Stimulated activated CD4-positive, alpha-beta T cell treated with anti-CD3 and anti-CD28 coated beads, Interleukin-2, amount 100 ng/mL, for 24 hours (primary cell): ENCODE measurements at places on chromosomes 6 and 20.
A peak's percentile ranks its signal among the peaks of the same experiment; 100 is the strongest.

DNA sequence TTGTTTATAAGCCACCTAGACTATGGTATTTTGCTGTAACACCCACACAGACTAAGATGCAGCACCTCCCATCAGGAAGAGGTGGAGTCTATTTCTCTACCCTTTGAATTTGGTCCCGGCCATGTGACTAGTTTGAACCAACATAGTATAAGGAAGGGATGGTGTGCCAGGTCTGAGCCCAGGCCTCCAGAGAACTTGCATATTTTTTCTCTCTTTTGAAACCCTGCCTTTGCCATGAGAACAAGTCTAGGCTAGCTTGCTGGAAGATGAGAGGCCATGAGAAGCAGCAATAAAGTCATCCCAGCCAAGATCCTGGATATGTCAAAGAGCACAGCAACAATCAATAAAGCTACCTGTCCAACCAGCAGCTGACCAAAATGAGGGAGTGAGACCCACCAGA, 63.0 kb upstream of the ANKEF1 start:
- DNase-seq, result no peak

DNA sequence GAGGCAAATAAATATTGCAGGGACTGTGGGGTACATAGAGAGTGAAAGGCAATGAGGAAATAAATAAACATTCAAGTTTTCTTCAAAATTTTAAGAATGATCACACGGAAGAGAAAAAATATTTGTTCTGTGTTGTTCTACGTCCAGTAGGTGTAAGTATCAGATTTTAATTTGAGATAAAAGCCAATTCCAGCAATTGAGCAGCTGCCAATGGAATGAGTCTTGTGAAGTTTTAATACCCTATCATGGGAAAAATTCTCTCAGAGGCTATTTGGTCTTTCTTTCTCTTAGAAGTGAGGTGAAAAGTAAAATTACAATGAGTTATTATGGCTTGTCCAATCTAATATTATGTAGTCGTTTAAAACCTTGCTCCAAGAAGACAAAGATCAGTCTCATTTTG, 195.7 kb upstream of the CITED2 start:
- no peak for DNase-seq

DNA sequence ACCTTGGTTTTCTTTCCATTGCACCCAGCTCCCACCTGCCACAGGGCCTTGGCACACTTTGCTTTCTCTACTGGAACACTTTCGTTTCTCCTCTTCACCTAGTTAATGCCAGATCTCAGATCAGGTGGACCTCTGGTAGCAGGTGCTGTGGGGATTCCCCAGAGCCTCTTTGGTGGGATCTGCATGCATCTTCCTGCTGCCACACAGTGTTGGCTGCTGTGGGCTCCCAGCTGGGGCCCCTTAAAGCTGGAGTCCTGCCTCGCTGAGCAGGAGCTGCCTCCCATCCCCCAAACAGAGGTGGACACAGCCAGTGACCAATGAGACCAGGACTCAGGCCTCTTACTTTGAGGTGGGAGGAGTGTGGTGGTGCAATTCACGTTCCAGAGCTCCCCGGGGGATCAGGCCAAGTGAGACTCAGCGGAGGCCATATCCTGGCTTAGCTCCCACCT, 28.4 kb downstream of the CEBPB start:
- DNase-seq, result no peak

- DNase-seq, result no peak
Observed at GRCh38 chr6:144944106-144944505, 659.0 kb downstream of the UTRN start.

GRCh38 chr6:136365776-136366354, 76.2 kb upstream of the BCLAF1 start:
- peak; percentile 23 for DNase-seq

DNA sequence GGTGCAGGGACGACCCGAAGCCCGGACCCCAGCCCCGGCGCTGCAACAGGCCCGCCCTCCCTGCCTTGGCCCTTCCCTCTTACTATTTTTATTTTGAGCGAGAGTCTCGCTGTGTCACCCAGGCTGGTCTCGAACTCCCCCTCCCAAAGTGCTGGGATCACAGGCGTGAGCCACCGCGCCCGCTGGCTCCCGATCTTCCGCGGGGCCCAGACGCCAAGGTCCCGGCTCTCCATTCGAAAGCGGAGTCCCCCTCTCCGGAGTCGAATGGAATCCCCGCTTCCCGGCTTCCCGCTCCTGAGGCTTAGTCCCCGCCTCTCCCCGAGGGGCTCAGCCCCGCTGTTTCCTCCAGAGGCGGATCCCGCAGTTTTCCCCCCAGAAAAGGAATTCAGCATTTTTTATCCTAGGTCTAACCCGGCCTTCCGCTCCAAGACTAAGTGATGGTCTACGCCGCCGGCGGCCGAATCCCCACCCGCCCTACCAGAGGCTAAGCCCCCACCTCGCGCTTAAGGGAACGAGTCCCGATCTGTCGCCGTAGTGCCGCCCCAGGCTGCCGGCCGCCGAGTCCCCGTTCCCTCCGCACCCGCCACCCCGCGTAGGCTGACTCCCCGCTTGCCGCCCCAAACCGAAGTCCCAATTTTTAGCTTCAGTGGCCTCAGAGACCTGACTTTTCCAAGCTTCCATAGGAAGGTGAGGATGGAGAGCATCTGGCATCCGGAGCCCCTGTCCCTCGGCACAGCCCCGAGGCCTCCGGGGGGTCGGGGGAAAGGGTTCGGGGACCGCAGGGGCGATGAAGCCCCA, 11.5 kb upstream of the TMC2 start:
- peak; percentile 57 for DNase-seq

DNA sequence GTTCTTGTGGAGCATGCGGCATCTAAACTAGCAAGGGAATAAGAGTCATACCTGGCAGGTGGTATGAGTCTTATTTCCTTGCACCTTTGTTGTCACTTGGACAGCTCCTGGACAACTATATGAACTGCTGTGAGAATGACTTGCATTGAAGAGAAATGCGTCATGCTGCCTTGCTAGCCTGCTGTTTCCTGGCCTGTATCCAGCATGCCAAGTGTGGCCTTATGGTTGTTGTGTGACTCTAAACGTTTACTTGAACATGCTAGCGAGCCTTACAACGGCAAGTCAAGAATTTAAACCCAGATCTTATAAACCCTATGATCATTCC, 90.4 kb downstream of the CEP162 start:
- no peak for DNase-seq
